ENCODE measurements at places on chromosomes 1 and 21.

DNA sequence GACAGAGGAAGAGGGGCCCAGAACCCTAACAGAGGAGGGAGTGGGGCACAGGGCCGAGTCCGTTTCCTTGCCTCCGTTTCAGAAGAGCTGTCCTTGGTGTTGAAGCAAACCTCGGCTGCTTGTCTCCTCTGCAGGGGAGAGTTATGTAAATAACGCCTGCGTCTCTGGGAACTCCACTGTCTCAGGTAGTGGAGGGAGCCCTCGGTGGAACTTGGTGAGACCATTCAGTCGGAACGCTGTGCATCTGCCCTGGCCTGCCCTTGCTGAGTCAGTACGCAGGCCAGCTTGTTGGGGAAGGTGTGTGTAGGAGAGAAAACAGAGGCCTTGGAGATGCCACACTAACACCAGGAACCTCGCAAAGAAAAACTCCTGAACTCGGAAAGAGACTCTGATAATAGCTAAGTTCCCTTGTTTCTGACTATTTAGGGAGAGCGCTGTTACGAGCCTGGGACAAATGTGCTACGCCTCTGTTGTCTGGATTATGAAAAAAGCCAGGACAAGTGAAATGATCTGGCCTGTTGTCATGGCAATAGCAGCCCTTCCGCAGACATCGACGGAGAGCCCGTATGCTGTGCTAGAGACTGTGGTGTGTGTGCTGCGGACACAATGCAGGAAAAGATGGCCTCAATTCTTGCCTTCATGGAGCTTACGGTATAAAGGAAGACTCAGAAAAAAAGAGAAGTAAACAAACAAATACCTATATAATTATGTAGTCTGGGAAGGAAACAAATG is 94.6 kb upstream of the AKT3 start:
- peak; percentile 41 for DNase-seq

DNA sequence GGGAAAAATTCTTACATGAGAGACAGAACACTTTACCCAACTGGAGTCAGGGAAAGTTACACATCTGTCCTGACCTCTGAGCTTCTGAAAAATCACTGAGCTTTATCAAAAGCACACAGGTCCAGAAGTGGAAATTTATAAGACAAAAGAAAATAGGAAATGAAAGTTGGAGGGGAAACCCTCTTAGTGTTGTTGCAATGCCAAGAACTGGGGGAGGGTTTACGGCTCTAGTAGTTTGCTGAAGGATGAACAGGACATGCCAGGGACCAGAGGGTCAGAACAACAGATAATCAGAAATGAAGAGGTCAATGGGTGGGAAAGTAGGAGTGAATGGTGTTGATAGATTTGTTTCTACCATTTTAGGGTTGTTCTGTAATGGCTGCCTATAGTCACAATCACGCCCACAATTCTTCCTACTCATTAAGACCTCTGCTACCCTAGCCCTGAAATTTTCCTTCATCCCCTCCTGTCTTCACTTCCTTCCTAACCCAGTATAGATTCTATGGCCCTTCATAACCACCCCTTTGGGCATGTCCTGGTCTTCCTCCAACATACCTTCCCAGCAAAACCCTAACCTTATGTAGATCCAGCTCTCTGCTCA is 30.3 kb upstream of the FMOD start:
- DNase-seq = no peak

DNA sequence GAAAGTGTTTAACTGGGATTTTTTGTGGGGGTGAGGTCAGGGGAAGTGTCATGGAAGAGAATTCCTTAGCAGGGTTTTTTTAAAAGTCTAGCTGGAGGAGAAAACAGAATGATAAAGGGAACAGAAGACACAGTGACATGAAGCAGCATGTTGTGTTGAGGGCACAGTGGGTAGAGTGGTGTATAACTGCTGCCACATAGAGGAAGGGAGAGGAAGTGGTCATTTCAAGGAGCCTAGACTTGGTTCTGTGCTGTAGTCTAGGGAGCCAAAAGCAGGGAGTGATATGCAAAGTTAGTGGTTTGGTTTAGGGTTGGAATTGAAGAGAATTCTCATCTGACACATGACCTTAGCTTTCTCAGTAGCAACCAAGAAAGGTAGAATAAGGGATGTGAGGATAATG is 10.2 kb downstream of the EEIG2 start:
- DNase-seq = no peak

DNA sequence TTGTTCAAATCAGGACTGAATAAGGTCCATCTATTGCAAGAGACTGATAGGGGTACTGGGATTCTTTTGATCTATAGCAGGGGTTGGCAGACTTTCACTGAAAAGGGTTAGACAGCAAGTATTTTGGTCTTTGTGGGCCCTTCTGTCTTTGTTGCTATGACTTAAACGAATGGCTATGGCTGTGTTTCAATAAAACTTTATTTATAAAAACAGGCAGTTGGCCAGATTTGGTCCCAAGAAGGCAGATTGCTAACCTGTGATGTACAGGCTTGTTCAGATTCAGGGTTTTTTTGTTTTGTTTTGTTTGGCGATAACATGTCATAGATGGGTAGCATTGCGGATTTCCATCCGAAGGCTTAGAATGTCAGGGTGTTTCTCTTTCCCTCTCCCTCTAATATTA is 3.9 kb upstream of the BACE2 start:
- DNase-seq = no peak

- peak; percentile 35 for DNase-seq
Observed at GRCh38 chr1:100034470-100034869, 64.7 kb downstream of the SLC35A3 start.

GRCh38 chr1:201259476-201260235 is 23.6 kb upstream of the PKP1 start:
- peak; percentile 33 for DNase-seq

DNA sequence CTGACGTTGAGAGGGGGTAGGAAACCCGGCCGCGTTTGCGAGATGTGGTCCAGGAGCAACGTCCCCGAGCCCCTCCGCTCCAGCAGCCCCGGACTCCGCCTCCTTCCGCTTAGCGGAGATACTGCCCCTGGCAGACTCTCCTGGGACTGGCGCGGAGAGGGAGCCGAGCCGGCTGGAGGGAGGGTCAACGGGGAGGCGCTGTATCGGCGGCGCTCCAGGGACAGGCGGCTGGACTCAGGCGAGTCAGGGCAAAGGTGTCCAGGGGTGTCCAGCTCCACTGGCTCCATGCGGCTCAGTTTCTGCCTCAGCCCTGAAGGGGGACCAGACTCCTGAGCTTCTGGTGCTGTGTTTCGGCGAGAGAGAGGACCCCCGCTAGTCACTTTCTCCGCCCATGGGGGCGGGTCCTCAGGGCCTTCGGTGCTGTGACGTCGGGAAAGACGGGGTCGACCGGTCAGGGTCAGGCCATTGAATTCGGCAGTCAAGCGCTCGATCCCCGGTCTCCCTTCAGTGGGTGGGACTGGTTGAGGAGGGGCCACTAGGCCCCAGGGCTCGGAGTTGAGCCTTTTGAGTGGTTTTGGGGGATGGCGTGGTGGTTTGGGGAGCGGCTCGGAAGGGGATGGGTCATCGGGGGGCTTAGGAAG is 2.8 kb upstream of the LIX1L start:
- peak; percentile 58 for DNase-seq

DNA sequence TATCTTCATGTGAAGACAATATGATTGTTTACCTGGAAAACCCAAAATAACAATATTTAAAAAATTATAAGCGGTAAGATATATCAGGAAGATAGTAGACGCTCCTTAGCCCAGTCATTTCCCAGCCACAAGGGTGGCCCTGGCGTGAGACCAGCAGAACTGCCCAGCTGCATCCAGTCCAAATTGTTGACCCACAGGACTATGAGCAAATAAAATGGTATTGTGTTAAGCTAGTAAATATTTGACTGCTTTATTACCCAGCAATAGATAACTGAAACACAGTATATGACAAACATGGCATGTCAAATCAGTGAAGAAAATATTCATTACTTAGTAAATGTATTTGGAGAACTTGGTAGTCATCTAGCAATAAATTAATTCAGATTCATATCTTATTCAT is 294.3 kb upstream of the SPAG17 start:
- no peak for DNase-seq

DNA sequence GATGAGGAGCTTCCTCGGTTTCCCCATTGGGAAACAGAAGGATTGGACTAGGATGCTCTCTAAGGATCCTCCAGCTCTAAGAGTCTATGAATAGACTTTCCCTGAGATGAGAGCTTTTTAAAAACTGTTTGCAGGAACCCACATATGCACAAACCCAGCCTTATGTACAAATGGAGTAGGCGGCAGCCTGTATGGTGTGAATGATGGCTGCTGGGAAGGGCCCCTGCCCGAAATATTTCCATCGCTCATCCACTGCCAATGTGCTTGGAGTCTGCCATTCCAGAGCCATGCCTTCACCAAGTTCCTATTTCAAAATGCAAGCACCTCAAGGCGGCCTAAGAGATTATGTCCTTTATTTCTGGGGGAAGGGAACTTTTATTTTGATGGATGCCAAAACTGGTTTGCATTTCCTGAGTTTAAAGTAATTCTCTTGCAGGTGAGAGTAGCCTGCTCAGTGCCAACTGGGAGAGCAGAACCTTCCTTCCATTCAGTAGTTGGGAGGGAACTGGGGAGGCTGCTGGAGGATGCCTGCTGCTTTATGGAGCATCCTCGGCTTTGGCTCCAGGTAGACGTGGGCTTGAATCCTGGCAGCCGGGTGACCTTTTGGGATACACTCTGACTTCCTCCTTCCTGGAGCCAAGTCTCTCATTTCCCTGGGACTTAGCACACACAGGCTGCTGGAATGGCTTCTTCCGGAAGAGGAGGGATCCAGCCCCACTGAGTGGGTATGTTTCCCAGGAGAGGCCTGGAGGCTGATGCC is 165.9 kb downstream of the ACTL8 start:
- no peak for DNase-seq

DNA sequence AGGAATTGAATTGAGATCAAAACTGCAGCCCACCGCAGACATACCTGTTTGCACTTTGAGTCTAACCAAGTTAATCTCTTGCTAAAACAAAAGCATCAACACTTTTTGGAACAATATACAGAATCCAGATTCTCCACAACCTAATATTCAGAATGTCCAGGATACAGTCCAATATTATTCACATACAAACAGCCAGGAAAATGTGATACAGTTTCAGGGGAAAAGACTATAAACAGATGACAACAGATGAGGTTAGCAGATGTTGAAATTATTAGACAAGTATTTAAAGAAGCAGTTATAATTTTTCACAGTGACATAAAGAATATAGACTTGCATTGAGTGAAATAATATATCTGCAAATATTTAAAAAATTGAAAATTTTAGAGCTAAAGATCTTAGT is 678.1 kb upstream of the CXADR start:
- no peak for DNase-seq

- no peak for DNase-seq
Observed at GRCh38 chr21:46080171-46081021, 17.5 kb upstream of the COL6A2 start.

DNA sequence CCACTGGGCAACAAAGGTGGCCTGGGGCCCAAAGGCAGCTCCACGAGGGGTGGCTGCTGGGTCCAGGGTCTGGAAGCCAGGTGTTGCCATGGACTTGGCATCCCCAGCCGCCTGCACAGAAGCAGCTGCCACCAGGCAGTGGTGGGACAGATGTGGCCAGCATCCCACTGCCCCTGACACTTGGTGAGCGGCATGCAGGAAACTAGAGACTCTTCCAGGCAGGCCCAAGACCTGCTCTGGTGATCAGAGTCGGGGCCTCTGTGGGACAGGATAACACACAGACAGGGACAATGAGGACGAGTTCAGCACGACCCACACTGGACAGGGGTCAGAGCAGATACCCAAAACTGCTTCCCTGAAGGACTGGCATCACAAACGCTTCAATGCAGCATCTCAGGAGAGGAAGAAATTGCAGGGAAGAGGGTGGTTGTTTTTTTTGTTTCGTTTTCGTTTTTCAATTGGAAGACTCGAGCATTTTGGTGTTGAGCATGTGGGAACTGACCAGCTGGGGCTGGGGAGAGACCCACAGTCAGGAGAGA is 34.1 kb upstream of the RNF187 start:
- no peak for DNase-seq

DNA sequence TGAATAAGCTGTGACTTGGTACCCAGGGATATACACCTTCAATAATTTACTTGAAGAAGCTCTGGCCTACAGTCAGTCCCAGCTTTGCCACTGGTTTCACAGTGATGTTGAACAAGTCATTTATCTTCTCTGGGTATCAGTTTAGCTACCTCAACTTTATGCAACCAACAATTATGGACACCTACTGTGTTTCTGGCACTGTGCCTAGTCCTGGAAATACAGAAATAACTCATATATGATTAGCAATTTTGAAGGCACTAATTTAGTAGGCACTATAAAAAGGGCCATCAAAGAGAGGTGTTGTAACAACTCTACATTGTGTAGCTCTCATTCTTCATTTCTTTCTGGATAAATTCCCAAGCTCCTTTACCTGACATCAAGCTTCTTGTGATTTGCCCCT is 88.6 kb upstream of the SPATA6 start:
- DNase-seq = no peak

GRCh38 chr1:202659974-202660373 is 50.3 kb downstream of the SYT2 start:
- no peak for DNase-seq

DNA sequence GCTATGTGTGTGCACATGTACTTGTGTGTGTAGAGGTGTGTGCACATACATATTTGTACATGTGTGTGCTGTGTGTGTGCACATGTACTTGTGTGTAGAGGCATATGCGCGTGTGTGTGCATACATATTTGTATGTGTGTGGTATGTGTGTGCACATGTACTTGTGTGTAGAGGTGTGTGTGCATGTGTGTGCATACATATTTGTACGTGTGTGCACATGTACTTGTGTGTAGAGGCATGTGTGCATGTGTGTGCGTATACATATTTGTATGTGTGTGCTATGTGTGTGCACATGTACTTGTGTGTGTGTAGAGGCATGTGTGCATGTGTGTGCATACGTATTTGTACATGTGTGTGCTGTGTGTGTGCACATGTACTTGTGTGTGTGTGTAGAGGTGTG is 291.9 kb downstream of the AJAP1 start:
- no peak for DNase-seq

DNA sequence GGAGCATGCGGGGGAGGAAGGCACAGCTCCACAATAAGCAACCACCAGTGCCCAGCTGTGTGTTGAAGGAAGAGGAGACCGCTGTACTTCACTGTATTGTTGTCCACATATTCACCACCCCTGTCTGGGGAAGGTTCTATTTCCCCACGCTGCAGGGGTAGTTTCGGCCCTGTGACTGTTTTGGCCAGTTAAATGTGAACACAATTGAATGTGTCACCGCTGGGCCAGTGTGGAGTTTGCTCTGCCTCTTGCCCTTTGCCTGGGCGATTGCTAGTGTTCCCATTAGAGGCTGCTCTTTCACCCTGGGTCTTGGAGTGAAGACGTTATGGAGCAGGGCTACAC is 32.6 kb downstream of the UBE4B start:
- no peak for DNase-seq

DNA sequence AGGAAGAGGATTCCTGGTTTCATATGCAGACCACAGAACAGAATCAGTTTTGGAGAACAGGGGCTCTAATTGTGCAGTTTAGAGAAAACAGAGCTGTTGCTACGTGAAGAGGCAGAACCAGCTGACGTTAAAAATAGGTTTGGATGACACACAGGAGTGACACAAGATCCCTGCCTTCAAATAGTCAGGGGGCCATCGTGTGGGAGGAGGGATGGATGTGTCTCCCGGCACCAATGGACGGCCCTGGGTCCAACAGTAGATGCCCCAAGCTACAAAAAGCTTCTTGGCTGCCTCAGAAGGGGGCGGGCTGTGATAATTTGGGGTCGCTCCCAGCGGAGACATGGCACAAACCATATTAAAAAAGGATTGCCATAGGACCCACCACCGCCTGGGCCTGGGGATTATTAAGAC is 87.8 kb downstream of the MRPL37 start:
- DNase-seq = no peak
